NCI-H2029 (cell line): ENCODE measurements at places on chromosomes 4 and X.
A peak's percentile ranks its signal among the peaks of the same experiment; 100 is the strongest.

- no peak for DNase-seq
Observed at GRCh38 chrX:3678328-3678727, 35.1 kb downstream of the PRKX start.

DNA sequence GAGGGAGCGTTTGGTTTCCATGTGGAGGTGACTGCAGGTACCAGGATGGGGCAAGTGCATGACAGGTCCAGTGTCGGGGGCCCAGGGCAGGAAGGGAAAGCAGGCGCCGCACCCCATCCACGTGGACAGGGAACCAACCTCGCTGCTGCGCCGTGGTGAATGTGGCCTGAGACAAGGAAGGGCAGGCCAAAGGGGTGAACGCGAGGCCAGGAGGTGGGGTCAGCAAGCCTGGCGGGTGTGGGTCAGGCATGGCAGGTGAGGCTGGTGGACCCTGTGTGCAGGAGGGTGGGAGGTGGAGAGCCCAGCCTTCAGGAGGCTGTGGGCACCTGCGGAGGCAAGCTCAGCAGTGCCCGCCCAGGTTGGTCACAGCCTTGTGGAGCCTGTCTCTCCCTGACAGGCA, 14.7 kb downstream of the SH3BP2 start:
- DNase-seq, result no peak

DNA sequence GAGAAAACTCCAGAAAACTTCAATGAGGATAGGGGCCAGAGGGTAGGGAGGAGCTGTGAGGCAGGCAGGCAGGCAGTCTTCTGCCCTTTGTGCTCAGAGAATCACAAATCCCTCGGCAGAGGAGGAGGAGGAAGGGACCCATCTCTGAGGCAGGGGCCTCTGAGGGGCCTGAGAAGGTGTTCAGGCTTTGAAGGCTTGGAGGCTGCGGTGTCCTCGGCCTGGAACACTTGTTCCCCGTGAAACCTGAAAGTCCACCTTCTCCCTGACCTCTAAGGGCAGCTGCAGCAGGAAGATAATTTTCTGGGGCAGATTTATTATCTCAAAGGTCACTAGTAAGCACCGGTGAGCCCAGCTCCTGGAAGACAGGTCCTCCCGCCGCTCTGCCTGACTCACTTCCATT, 200.3 kb upstream of the BCOR start:
- no peak for DNase-seq

- no peak for DNase-seq
Observed at GRCh38 chr4:169741569-169741968, 16.2 kb downstream of the HPF1 start.

DNA sequence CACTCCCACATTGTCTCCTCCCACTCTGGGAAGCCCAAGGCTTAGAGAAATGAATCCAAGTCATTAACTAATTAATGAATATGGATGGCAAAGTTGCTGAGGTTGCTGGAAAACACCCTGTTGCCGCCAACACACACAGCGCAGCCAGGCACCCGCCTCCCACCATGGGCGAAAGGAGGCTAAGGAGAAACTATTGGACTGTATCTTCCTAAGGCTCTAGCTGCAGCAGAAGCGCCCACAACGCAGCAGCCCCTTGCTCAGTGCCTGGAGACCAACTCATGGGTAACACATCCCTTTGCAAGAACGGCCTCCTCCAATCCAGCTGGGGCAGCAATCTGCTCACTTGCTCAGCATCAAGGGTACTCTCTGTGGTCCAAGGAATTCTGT, 34.2 kb downstream of the TSC22D3 start:
- DNase-seq, result no peak

DNA sequence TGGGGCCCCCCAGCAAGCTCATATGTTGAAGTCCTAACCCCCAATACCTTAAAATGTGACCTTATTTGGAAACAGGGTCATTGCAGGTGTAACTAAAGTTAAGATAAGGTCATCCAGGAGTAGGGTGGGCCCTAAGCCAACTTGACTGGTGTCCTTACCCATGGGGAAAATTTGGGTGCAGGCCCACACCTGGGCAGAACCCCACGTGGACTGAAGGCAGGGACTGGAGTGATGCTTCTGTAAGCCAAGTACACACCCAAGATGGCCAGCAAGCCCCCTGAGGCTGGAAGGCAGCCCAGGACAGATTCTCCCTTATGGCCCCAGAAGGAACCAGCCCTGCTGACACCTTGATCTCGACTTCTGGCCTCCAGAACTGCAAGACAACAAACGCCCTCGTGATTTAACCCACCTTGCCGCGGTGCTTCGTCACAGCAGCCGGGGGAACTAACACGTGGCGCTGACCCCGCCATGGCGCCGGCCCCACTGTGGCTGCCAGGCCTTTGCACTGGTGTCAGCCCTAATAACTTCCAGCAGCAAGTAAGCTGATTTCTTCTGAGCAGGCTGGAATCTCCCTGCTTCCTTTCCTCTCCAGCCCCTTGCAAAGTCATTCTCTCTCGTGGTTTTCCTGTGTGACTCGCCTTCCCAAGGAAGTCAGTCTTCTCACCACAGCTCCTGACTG, 23.2 kb upstream of the MXD4 start:
- DNase-seq, result no peak

DNA sequence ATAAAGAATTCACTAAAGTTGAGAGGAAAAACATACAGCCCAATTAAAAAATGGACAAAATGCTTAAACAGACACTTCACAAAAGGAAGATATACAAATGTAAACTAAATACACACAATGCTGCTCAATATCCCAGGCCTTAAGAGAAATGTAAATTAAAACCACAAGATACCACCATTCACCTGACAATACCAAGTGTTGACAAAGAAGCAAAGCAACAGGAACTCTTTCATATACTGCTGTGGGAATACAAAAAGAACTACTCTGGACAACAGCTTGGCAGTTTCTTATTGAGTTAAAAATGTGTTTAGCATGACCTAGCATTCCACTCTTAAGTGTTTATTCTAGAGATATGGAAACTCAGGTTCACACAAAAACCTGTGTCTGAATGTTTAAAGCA, 71.3 kb downstream of the ABCB7 start:
- no peak for DNase-seq

DNA sequence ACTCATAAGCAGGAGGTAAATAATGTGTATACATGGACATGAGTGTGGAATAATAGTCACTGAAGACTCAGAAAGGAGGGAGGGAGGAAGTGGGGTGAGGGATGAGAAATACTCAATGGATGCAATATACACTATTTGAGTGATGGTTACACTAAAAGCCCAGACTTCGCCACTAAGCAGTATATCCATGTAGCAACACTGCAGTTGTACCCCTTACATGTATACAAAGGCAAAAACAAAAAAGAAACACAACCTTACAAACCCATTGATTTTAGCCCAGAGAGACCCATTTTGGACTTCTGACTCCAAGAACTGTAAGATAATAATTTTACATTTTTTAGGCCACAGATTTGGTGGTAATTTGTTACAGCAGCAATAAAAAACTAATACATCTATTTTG, 51.5 kb downstream of the VMA21 start:
- DNase-seq, result no peak

DNA sequence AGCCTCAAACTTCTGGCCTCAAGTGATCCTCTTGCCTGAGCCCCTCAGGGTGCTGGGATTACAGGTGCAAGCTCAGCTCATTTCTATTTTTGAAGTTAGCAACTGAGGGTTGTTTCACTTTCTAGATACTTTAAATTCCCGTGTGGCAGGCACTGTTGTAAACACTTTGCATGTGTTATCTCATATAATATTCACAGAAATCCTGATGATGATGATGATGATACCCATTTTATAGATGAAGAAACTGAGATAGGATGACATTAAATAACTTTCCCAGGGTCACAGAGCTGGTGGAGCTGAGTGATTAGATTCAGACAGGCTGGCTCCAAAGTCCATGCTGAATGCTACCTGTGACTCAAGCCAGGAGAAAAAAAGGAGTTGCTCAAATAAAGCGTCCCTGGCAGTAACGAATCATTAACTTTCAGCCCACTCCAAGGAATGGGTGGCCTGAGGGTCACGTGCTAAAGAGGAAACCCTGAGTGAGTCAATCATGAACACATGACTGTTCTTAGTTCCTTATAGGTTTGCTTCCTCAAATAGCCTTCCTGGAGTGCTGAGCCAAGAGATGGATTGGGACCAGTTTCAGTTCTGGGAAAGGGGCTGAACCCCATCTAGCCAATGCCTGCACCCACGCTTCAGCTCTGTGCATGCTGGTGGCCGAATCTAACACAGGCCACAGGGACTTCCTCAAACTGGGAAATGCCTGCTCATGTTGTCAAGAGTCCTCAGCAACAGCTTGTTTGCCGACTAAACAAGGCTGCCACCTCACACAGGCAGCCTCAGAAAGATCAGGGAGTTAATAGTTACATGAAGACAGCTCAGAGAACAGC, 52.8 kb downstream of the RBM47 start:
- DNase-seq, result peak; percentile 96

DNA sequence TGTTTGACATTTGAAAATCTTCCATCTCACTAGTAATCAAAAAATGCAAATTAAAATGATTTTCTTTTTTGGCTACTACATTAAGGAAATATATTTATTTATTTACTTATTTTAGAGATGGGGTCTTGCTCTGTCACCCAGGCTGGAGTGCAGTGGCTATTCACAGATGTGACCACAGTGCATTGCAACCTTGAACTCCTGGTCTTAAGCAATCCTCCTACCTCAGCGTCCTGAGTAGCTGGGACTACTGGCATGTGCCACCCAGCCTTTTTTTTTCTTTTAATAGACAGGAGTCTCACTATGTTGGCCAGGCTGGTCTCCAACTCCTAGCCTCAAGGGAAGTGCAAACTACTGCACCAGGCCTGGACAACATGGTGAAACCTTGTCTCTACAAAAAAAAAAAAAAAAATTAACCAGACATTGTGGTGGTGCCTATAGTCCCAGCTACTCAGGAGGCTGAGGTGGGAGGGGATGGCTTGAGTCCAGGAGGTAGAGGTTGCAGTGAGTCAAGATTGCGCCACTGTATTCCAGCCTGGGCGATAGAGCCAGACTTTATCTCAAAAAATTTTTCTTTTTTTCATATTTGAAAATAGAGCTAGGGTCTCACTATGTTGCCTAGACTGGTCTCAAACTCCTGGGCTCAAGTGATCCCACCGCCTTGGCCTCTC, 4.4 kb upstream of the SMIM14 start:
- no peak for DNase-seq

- no peak for DNase-seq
Observed at GRCh38 chrX:53256446-53257041, 24.8 kb downstream of the IQSEC2 start.

DNA sequence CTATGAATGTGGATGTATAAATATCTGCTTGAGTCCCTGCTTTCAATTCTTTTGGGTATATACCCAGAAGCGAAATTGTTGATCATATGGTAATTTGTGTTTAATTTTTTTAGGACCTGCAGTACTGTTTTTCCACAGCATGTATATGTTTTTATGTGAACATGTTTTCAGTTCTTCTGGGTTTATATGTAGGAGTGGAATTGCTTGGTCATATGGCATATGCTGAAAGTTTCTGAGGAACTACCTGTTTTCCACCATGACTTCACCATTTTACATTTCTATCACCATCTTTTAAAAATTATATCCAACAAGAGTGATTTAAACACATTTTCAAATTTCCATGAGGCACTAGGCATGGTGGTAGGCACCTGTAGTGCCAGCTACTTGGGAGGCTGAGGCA, 8.2 kb downstream of the PPAT start:
- DNase-seq, result no peak

- DNase-seq, result no peak
Observed at GRCh38 chrX:115021121-115021520, 3.7 kb upstream of the IL13RA2 start.

DNA sequence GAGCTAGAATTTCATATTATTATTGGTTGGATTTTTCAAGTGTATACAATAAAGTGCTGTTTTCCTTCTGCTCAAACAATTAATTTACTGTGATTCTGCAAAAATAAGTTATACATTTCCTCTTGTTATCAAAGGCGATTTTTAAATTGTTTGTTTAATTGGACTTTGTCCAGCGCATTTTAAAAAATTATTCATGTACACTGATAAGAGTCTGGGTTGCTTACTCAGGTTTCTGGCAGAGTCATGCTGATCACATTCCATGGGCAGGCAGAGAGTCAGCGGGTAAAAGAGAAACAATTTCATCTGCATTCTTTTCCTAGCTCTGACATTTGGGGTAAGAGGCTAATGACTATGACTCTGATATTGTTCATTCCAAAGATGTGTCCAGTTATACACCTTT, 8.9 kb downstream of the FAT4 start:
- DNase-seq, result no peak

DNA sequence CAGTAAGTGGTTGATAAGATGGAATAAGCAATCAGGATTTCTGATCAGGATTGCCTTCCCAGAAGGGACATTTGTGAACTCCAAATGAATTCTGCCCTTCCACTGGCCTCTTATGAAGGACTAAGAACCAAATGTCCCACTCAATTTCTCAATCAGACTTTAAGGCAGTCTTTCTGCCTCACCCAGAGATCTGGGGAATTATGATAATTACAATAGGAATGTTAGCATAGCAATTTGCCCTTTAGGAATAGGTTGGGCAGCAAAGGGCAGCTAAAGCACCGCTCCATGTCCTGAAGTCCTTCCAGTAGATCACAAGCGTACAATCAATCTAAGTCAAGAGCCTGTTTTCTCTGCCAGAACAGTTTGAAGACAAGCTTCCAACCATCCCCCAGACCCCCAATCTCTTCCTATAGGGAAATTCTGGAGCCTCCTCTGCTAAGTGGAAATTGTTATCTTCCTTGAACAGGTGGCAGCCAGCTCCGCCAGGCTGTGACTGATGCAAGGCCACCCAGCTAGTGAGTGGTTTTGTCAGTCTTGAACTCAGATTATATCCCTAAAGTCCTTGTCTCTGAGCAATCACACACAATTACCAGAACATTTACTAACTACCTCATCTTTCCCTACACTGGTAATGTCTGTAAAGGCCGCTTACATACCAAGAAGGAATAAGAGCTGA, 18.6 kb downstream of the NKX3-2 start:
- no peak for DNase-seq

- DNase-seq, result no peak
Observed at GRCh38 chrX:110159865-110160264, 157.0 kb downstream of the TMEM164 start.

- DNase-seq, result no peak
Observed at GRCh38 chr4:179110356-179110755, 1668.1 kb upstream of the AGA start.

DNA sequence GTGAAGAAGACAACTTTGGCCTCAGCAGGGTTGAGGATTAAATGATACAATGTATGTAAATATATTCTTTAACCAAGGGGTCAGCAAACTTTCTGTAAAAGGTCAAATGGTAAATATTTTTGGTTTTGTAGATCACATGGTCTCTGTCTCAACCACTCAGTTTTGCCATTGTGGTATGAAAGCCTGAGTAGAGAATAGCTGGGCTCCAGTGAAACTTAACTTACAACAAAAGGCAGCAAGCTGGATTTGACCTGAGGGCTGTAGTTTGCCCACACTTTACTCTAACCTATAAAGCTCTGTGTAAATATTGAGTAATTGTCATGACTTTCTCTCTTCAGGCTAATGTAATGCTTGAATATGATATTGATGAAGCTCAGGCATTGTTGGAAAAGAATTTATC, 19.6 kb downstream of the VBP1 start:
- DNase-seq, result no peak
